H4 (cell line): ENCODE measurements at places on chromosomes 2 and 18. TPM values are rescaled to one million over a fixed set of nuclear protein-coding genes. Genes with fewer than 3 reads are reported as not detected.

IL1F10 gene
- total RNA-seq, result not detected in 2 replicates

EIF4E2 gene
- total RNA-seq, result 97.7 and 277 TPM in 2 replicates

TP53I3 gene
- total RNA-seq, result 4.9 and 5.1 TPM in 2 replicates

LCT gene
- 0.14 and 0.66 TPM in 2 replicates for total RNA-seq

NYAP2 gene
- total RNA-seq, result 0.53 and 0.95 TPM in 2 replicates

TRPM8 gene
- total RNA-seq, result 1.3 and 7.6 TPM in 2 replicates
